ENCODE measurements at places on chromosomes 4 and X.

- no peak for DNase-seq
Measured at GRCh38 chrX:48482526-48482925, 6.5 kb downstream of the FTSJ1 start.

DNA sequence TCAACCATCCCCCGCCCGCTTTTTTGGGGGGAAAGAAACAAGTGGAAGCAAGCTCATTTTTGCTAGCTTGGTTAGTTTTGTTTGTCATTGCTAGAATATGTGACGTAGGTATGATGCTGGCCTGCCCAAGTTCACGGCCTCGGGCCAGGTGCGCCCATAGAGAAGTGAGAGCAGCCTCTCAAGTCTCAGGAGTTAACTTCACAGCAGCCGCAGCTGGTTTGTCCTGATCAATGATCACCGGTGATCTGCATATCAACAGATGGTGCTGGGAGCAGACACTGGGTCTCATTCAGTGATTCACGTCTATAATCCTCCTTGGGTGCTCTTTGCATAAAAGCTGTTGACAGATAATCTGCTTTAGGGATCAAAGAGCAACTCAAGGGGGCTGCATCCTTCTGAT lies 50.1 kb downstream of the ENPP6 start:
- DNase-seq, result no peak

GRCh38 chr4:54714631-54715030 lies 56.9 kb downstream of the KIT start:
- DNase-seq, result no peak

DNA sequence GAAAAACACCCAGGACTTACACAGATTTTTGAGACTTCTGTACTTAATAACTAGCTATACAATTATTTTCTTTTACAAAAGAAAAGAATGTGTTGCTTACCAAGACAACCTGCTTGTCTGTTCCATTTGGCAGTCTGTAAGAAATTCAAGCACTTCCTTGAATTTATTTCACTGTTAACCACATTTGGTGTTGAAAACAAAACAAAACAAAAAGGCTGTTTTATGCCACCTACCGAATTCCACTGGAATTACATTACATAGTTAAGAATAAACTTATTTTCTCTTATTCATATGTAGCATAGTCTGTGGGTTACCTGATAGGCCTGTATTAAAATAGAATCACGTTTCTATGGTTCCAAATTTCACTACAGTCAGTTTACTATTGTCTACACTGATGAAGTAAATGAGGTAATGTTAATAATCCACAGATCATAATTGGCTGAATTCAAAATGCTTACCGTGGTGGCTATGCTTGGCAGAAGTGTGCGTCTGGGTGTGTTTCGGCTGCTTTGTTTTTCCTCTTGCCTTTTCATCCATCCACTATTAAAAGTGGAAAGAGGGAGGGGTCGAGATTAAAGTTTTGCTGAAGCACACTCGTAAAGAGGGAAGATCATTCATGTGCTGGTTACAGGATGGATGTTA lies at the start of gene TLR1:
TLR1 (minus strand) TSS at position 138 of the 642 bp plus-strand sequence. CDS start 5,960 bp downstream, outside the sequence.
- DNase-seq, result peak; percentile 54

- no peak for DNase-seq
Measured at GRCh38 chrX:48936429-48937053, 17.7 kb upstream of the PIM2 start.

- no peak for DNase-seq
Measured at GRCh38 chr4:6367371-6367851, 97.8 kb downstream of the WFS1 start.

DNA sequence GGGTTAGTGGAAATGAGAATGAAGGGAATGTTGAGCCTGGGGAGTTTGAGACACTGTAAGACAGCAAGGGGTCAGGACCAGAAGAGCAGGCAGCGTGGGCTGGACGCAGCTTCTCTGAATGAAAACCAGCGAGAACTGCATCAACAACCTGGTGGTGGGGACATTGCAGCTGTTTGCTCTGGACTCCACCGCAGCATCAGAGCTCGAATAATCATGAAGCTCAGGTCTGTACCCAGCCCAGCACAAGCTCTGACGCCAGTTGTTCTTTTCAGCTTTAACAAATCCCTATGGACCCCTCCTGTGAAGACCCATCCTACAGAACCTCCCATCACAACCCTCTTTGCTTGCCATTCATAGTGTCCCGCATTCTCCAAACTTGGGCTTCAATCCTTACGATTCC lies 106.8 kb upstream of the PNPLA4 start:
- no peak for DNase-seq

DNA sequence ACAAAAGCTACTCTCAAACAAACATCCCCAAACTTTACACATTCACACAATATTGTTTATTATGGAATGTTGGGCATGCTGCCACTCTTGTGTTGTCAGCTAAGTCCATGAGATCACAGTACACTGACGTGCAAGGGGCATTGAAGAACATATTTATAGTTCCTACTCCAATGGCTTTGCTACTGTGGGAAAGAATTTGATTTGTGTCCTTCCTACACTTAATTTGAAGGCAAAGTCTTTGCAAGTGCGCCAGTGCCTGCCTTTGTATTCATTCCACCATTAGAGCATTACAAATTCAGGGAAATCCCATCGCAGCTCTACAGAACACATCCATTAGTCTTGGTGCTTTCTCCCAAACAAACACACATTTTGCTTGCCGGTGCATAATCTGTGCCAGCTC lies 45.4 kb upstream of the FTHL17 start:
- no peak for DNase-seq

GRCh38 chrX:1034717-1035116 lies 177.7 kb downstream of the CRLF2 start:
- DNase-seq, result no peak

DNA sequence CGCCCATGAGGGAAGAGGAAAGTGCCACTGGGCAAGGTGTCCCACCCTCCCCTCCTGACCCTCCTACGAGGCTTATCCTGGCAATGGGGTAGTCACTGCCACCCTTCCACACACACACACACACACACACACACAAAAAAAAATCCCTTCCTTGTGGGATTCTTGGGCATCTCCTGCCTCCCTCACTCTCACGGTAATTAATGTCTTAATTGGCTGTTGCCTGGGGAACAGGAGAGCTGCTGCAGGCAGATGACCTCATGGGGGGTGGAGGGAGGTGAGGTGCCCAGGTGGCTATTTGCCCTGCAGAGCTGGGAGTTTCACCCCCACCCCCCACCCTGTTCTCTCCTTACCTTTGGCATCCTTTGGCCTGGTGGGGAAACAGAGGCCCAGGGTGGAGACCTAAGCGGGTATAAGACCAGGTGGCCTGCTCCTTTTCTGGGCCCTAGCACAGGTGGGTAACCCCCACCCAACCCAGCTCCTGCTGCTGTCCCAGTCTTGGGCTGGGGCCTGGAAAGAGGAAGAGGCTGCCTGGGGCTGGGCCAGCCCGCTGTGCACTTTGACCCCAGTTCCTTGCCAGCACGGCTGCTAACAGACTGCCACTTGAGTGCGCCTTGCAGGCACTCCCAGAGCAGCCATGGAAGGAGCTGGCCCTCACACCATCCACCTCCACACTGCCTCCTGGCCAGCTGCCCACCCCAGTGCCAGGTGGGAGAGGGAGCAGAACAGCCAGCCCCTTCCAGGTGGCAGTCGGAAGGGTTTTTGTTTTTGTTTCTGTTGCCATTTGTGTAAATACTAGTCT lies 12.6 kb downstream of the EFNB1 start:
- no peak for DNase-seq

GRCh38 chr4:26909369-26909768 lies 48.7 kb downstream of the STIM2 start:
- no peak for DNase-seq

DNA sequence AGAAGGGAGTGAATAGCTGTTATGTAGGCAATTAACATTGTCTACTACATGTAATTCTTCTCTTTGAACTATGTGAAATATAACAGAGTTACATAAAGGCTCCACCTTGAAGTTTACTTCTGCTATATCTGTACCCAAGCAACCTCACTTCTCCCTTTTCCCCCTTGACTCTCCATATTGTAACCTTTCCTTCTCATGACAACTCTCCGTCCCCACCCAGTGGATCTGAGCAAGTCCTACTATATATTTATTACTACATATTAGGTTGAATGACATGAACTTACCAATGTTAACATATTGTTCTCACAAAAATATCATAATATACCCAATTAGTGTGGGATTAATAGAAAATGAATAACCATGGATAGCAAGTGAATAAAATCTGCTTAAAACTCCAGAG lies 93.2 kb upstream of the ATP8A1 start:
- DNase-seq, result peak; percentile 22

- DNase-seq, result peak; percentile 25
Measured at GRCh38 chrX:56281789-56282188, 49.6 kb downstream of the KLF8 start.

- DNase-seq, result no peak
Measured at GRCh38 chr4:118948545-118949144, 60.0 kb downstream of the SYNPO2 start.

All from erythroblast (primary cell).